H7 (cell line): ENCODE measurements at places on chromosomes 12 and 14. TPM values are rescaled to one million over a fixed set of nuclear protein-coding genes. Genes with fewer than 3 reads are reported as not detected.

The POTEG gene
- total RNA-seq = not detected in 2 replicates

The OASL gene
- total RNA-seq = not detected in 2 replicates

DNA sequence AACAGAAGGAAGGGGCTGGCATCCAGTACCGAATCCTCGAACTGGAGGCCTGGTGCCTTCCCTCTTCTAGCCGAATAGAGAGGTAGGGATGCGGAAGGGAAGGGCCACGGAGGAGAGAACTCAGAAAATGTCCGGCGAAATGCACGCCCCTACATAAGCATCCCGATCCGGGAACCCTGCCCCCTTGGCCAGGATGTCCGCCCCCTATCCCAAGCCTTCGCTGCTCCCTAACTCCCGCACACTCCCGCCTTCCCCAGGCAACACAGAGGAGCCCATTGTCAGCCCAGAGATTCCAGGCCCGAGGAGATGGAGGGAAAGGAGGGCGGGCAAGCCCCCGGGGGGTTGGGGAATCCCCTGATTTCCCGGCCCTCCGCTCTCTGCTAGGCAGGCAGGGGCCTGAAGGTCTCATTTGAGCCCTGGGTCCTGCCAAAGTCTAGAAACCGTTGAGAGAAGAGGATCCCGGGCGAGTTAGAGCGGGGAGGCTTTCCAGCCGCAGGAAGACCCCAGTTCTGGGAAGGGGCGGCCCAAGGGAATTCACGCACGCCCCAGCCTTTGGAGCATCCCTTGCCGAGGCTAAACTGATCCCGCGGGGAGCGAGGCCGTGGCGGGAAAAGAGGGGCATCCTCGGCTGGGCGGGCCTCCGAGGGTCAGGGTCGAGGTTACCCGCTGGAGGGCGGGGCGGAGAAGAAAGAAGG is 569 bp upstream of the ARHGEF40 start:
- peak; percentile 93 for DNase-seq

The EIF2S3B gene
- 13.3 and 15.4 TPM in 2 replicates for total RNA-seq

GRCh38 chr14:55071870-55072640 is 20.6 kb downstream of the MAPK1IP1L start:
- no peak for DNase-seq
